ENCODE measurements at places on chromosomes 4 and X.

GRCh38 chr4:63430105-63430504, 979.1 kb downstream of the TECRL start:
- no peak for DNase-seq

- no peak for DNase-seq
Measured at GRCh38 chrX:148133105-148133725, 152.1 kb downstream of the FMR1NB start.

DNA sequence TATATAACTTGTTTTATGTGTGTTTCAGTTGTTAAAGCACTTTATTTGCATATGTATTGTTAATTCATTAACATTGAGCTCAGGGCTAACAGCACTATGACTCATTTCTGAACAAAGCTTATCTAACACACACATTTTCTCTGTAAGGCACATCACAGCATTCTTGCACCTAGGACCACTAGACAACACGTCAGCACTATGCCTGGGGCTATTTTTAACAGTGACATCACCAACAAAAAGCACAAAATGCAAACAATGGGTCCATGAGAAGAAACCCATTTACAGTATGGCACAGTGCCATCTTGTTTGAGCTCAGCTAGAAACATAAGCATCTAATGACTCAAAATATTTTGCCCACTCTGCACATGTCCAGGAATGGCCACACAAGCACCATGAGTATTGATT, 124.4 kb downstream of the RELL1 start:
- no peak for DNase-seq

DNA sequence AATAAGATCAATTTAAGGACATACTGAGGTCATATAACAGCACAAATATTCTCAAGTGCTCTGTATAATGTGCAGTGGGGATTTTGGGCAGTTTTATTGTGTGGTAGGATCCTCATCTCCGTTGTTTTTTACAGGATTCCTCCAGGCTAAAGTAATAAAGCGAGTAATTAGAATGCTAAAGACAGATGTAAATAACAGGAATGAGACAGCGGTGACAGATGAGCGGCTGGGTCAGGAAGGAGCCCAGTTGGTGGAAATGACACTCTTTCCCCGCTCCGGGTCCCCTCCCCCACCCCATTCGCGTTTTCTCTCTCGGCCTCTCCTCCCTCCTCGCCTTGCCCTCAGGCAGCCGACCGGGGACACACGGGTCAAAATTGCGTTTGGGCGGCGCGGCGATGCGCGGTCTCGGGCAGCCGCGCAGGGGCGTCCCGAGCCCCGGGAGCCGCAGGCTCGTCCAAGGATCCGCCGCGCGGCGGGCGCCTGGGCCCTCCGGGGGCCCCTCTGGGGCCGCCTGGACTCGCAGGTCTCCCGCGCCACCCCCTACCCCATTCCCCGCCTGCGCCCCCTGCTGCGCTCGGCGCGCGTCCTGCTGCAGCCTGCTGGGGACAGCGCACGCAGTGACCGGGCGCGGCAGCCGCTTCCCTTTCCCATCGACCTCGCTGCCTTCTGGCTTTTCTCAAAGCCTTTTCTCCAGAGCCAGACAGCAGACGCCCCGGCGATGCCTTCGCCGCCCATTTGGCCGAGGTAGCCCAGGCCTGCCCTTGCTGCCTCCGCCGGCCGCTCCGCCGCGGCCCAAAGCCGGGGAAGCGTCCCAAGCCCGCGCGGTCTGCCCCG, 16.2 kb downstream of the POU4F2 start:
- DNase-seq: no peak

DNA sequence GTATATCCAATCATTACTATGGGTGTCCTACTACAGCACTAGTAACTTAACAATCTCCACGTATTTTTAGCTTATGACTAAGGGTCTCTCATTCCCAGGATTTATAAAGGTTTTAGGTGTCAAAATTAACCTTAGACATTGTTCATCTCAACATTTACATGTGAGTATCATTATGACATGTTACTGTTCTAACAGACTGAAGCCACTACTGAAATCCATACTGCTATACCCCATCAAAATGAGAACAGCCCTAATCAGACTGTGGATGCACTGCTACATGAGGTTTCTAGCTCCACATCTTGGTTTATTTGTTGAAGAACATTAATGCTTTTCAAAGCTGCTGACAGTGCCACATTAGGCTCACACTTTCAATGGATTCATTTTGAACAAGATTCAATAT, 35.6 kb upstream of the TXK start:
- DNase-seq: no peak

DNA sequence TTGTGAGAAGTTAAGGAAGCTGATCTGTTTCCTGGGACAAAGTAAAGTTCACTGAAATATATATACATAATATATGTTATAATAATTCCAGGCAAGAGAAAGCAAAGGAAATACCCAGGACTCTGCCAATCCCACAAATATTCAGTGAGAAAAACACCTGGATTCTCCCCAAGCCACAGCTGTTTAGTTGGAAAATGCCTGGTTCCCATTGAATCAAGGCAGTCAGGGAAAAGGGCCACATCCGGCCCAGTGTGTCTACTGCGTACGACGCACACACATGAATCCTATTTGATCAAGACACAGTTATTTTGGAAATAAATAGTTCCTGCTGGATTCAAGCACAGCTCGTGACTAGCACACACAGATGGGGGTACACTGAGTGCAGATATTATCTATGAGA, 6.3 kb upstream of the DCHS2 start:
- DNase-seq: no peak

- DNase-seq: no peak
Measured at GRCh38 chr4:7169134-7169533, 23.2 kb upstream of the SORCS2 start.

GRCh38 chrX:34909151-34909550, 33.4 kb upstream of the FAM47B start:
- DNase-seq: no peak

GRCh38 chr4:99755223-99755944, 61.2 kb upstream of the DAPP1 start:
- no peak for DNase-seq

DNA sequence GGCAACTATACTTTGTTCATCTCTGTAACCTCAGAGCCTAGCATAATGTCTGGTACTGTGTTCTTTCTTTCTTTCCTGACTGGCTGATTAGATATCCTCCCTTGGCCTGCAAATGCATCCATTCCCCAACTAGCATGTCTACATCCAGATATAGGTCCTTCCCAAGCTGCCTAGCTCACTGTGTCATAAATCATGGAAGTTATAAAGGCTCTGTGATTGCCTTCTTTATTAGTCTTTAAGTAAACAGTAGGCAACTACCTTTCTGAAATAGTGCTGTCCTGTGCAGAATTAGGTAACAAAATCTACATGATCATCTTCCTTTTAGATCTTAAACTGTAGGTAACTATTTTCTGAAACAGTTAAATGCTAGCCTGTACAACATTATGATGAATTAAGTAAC, 224.5 kb downstream of the DLG3 start:
- DNase-seq: no peak

- DNase-seq: no peak
Measured at GRCh38 chr4:120964596-120964995, 42.1 kb upstream of the PRDM5 start.

- DNase-seq: no peak
Measured at GRCh38 chr4:188971125-188971524, 831.9 kb downstream of the TRIML1 start.

DNA sequence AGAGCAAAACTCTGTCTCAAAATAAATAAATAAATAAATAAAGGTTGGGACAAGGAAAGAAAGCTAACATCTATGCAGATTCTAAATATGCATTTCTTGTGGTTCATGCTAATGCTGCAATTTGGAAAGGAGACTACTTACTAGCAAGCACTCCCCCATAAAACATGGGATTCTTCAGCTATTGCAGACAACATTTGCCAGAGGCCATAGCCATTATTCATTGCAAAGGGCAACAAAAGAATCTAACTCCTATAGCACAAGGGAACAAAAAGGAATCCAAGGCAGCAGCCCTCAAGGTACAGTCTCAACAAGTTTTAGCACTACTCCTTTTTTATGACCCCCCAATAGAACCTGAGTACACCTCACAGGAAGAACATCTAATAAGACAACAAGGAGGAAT, 8.0 kb upstream of the HERC5 start:
- no peak for DNase-seq

- DNase-seq: no peak
Measured at GRCh38 chr4:184259866-184260265, 42.2 kb upstream of the ENPP6 start.

GRCh38 chr4:4401036-4401435, 14.1 kb downstream of the NSG1 start:
- DNase-seq: no peak

DNA sequence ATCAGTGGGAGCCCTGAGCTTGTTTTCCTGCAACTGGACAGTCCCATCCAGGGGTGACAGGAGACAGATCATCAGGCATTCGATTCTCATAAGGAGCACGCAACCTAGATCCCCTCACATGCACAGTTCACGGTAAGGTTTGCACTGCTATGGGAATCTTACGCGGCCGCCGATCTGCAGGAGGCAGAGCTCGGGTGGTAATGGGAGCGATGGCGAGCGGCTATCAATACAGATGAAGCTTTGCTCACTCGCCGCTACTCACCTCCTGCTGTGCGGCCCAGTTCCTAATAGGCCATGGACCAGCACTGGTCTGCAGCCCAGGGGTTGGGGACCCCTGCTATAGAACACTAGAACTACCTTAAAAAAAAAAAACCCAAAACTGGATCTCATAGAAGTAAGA, 45.4 kb downstream of the ARSD start:
- DNase-seq: no peak

DNA sequence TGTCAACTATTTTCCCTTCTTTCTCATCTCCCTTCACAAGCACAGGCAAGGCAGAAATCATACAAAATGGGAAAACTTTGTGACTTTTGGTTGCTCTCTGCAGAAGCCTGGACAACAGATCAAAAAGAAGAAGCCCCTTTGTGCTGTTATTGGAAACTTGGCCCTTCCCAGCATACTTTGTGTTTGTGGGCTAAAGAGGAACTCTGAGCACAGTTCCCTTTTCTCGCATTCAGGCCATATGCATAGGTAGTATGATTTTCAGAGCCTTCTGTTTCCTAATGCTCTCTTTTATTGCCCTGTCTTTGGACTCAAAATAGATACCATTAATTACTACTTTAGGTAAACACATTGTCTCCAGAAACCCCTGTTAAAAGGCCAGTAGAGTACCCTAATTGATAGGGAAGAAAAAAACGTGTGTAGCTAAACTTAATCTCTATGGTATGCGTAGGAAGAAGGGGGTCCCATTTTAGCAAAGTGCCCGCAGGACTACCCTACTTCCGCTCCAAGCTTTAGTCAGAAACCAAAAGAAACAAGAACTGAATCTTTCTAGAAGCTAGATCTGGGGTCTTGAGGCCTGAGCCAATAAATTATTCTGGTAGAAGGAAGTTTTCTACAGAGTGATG, 26.6 kb downstream of the VSIG4 start:
- no peak for DNase-seq

- no peak for DNase-seq
Measured at GRCh38 chrX:80537096-80537495, 116.8 kb downstream of the TENT5D start.

DNA sequence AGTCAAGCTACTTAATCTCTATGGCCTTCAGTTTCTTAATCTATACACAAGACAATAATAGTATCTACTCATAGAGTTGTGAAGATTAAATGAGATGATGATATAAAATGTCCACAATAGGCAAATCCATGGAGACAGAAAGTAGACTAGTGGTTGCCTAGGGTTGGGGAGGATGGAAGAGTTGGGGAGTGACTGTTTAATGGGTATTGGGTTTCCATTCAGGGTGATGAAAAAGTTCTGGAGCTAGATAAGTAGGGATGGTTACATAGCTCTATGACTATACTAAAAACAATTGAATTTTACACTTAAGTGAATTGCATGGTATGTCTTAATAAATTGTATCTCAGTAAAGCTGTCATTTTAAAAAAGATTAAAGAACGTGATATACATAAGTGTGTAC, 35.7 kb downstream of the BCORL1 start:
- no peak for DNase-seq

DNA sequence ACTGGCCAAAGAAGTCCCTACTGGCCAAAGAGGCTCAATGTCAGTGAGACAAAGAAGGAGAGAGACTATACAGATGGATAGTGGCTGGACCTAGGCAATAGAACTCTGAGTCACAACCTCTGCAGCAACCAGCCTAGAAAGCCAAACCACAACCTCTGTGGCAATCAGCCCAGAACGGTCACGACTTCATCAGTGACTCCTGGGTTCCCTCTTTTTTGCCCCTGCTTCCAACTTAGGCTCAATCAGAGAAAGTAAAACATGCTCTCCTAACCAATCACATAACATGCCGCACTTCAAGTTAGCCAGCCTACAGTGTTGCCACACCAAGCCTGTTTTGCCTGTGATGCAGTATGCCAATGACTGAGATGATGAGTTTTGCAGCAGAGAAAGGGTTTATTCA, 203.4 kb downstream of the ANAPC10 start:
- DNase-seq: no peak

GRCh38 chr4:59540311-59540710, 1659.8 kb upstream of the ADGRL3 start:
- DNase-seq: peak; percentile 1

DNA sequence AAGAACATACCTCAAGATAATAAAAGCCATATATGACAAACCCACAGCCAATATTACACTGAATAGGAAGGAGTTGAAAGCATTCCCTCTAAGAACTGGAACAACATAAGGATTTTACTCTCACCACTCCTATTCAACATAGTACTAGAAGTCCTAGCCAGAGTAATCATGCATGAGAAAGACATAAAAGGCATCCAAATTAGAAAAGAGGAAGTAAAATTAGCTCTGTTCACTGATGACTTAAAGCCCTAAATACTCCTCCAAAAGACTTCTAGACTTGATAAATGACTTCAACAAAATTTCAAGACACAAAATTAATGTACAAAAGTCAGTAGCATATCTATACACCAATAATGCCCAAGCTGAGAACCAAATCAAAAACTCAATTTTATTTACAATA, 235.7 kb downstream of the NKX6-1 start:
- no peak for DNase-seq

GRCh38 chrX:17559728-17560379, 177.4 kb upstream of the SCML1 start:
- no peak for DNase-seq

DNA sequence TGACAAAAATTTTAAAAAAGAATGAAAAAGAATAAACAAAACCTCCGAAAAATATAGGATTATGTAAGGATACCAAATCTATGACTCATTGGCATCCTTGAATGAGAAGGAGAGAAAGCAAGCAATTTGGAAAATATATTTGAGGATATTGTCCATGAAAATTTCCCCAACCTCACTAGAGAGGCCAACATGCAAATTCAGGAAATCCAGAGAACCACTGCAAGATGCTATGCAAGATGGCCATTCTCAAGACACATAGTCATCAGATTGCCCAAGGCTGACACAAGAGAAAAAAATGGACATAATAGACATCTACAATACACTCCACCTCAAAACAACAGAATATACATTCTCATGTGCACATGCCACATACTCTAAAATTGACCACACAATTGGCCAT, 135.9 kb upstream of the SPANXB1 start:
- DNase-seq: no peak

GRCh38 chrX:153465691-153466380, 4.5 kb downstream of the HAUS7 start:
- no peak for DNase-seq

GRCh38 chr4:67614186-67614585, 55.7 kb downstream of the STAP1 start:
- no peak for DNase-seq
